ENCODE measurements at places on chromosomes 5 and 9.

DNA sequence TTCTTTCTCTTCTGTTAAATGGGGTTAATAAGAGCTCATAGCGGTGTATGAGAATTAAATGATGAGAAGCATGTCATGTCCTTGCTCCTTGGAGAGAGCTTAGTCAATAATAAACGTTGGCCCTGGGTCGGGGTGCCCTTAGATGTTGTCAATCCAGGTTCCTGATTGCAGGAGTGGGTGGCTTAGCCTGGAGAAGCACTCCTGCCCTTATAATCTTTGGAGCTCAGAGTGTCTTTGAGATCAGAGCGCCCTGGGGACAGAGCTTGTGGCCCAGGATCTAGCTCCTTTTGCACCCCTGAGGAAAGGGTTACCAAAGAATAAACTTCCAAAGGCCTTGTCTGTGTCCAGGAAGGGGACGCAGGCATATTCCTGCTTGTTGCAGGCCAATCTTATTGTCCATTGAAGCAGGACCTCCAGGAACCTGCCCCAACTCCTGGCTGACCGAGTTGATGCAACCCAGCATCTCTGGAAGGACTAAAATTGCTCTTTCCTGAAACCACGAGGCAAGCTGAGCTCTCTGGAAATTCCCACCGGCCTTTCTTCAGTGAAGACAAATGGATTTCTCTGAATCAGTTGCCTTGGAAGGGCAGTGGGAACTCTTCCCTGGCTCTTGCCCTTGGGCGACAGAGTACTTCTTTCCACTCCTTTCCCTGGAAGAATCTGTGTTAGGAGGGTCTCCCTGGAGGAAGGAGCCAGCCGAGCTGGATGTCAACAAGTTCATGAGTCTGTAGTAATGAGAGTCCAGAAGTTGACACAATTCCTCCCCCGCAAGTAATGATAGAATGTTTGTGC is 6.4 kb upstream of the AMBP start:
- DNase-seq, result no peak

DNA sequence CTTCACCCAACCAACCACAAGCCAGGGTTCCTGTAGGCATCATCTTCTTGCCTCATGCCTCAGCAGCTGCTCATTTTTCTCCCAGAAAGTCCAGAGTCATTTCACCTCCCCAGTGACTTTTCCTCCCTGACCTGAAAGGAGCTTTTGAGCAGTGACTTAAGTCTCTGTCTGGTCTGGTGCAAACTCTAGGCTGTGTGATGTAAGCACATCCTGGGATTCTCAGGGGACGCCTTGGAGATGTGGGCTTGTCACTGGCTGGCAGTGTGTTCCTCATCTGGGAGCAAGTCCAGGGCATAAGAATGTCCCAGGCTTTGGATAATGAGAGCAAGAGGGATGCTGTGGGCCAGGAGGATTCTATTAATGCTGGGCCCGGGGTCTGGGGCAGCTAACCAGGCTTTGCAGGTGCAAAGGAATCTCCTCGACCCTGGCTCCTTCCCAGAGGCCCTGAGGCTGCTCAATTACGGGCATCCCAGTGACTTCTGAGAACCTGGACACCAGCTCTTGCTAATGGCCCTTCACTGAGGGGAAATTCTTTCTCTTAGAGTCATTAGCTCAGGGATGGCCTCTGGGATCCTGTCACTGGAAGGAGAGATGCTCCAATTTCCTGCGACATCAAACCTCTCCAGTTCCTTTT is 211.0 kb upstream of the PANK3 start:
- DNase-seq, result no peak

- no peak for DNase-seq
Observed at GRCh38 chr5:110865400-110866094, 126.7 kb downstream of the SLC25A46 start.

DNA sequence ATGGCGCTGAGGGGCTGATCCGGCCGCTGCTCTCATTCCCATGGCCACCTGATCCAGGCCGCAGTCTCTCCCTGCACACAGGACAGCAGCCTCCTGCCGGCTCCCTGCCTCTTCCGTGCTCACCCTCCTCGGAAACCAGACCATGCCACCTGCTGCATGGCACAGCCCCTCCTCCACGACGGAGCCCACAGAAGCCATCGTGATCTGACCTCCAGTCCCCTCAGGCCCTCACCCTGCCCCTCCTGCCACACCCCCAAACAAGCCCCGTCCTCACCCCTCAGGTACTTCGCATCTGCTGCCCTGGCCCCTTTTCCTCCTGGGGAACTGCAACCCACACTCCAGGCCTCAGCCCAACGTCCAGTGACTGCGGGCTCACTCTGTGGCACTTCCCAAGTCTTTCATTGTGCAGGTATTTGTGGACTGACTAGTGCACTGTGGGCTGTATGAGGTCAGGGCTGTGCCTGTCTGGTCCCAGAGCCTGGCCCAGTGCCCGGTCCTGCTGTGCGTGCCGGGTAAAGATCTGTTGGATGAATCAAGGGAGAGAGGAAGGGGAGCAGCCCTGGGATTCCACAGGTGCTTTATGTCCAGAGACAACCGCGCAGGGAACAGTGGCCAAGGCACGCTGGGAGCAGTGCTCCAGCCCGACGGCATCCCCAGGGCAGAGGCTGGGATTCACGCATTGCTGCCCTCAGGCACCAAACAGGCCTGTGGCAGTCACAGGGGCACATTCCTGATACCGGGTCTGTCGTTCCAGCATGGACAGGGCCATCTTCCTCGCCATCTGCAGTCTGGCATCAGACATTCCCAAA is 86.1 kb downstream of the ADAMTS2 start:
- DNase-seq, result no peak

DNA sequence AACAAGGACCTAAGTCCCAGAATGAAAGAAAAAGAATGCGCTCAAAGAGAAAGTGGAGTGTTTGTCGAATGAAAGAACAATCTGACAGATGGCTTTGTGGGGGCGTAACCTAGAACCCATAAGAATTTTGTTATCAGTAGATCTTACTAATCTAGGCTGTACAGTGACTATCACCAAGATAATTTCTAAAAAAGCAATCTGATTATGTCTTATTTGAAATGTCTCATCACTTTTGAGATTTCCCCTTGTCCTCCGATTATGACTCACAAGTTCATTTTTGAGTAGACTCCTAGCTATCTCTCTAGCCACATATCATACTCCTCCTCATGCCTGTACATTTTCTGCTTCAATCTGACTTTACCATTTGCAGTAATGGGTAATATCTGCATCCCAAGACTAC is 135.6 kb upstream of the SMARCA2 start:
- DNase-seq, result no peak

DNA sequence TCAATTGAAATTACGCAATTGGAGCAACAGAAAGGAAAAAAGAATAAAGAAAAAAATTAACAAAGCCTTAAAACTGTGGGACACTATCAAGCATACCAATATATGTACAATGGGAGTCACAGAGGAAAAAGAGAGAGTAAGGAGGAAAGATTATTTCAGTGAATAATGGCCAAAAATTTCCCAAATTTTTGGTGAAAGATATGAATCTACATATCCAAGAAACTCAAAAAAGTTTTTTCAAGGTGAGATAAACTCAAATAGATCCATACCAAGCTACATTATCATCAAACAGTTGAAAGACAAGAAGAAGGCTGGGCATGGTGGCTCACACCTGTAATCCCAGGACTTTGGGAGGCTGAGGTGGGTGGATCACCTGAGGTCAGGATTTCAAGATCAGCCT is 8.8 kb upstream of the BRD3 start:
- no peak for DNase-seq

- DNase-seq, result no peak
Observed at GRCh38 chr9:136056546-136057235, 38.4 kb downstream of the NACC2 start.

GRCh38 chr5:76527685-76528161 is 95.5 kb downstream of the F2RL2 start:
- DNase-seq, result no peak

DNA sequence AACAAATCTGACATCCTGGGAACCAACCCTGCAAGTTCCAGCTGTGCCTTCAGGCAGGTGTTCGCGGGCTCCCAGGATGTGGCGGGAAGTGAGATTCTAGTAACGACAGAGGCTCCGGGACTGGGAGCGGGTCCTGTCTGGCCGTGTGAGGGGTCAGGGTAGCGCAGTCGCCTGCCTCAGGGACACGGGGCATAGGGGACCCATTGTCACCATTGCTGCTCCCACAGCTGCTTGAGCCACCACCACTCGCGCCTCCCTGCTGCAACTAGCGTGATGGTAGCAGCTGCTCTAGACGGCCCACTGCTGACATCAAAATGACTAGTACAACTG is 468.5 kb downstream of the CDH9 start:
- no peak for DNase-seq

DNA sequence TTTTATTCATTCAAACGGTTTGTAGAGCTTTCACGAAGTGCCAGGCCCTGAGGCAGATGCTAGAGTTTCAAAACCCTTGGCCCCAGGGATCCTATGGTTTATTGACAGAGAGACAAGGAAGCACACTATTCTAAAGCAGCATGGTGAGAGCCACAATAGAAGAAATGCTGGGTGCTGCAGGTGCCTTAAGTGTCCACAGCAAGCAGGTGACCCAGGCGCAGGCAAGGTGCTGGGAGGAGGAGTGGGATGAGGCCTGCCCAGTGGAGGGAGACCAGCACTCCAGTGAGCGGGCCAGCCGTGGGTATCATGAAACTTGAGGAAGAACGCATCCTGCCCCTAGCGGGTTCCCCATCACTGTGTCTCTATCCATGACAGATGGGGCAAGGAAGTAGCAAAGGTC is 71.0 kb downstream of the OSMR start:
- no peak for DNase-seq

DNA sequence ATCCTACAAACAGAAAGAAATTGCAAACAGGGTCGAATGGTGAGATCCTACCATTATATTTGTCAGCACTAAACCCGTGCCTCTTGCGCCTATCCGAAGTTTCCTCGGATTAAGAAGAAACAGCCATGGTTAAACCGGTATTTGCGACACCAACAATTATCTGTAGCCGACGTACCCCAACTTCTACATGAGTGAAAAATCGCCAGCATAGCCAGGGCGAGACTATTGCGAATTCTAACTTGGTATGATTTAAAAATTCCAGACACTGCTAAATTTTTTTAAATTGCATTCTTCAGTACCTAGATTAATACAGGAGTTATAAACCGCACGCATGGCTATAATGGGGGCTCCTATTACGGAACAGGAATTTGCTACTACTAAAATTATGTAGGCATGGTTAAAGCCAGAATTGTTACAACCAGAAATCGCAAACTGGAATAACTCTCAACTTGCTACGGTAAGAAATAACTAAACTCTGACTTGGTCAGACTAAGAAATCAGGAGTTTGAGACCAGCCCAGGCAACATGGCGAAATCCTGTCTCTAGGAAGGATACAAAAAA is 25.3 kb upstream of the ANXA2R start:
- DNase-seq, result no peak

GRCh38 chr9:89680547-89681467 is 76.0 kb downstream of the GADD45G start:
- DNase-seq, result no peak

GRCh38 chr9:115694014-115694413 is 459.6 kb upstream of the PAPPA start:
- DNase-seq, result no peak

- no peak for DNase-seq
Observed at GRCh38 chr5:8865686-8866374, 680.0 kb downstream of the SEMA5A start.

DNA sequence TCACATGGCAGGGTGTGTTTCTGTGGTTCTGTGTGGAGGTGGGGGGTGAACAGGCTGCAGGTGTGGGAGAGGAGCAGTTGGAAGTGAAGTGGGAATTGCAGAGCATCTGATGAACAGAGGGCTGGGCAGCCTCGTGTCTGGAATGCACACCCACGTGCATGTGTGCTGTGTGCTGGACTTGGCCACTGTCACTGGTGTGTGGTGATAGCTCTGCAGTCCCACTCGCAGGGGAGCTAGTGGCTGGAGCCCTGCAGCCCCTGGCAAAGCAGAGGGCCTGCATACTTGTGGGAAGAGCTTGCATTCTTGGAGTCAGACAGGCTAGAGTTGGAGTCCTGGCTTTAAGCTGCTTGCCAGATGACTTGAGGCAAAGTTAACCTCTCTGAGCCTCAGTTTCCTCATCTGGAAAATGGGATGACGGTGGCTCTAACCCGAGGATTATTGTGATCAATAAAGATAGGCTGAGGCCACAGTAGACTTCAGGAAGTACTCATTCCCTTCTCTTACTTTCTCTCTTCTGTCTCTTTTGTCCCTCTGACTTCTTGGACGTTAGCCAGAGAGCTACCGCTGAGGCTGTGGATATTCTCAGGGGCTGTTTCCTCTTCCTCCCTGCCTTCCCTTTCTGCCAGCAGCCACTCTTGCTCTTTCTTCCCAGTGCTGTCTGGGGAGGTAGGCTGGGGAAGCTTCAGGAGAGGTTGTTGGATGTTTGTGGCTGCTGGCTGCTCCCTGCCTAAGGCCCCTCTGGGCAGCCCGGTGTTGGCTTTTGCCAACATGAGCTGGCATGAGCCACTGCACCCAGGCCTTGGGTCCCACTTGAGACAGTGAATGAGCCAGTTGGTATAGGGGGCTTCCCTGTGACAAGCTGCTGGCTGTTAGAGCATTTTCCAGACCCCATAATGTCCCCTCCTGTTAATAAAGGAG is 18.3 kb downstream of the PSAT1 start:
- DNase-seq, result no peak

GRCh38 chr9:2610985-2611384 is 10.6 kb upstream of the VLDLR start:
- no peak for DNase-seq

DNA sequence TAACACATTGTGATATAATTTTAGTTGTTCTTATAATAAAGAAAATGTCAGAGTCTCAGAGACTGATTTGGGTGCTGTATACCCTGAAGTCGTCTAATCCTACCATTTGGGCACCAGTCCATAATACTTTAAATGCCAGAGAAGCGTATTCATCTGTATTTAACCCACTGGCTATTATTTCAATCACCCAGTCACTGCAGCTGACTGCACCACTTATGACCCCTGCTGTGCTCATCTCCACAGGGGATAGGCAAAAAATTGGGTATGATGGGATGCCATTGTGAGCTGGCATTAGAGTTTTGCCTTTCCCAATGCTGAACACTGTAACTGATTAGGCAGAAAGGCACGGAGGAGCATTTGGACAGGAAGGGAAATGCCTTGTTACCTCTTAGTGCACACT is 599.7 kb downstream of the CAAP1 start:
- no peak for DNase-seq

GRCh38 chr5:76427206-76428140 is 24.4 kb downstream of the IQGAP2 start:
- no peak for DNase-seq

- no peak for DNase-seq
Observed at GRCh38 chr5:141872496-141873356, 5.5 kb downstream of the PCDH1 start.
